H1 (cell line): ENCODE measurements at places on chromosomes 7 and 10.

- DNase-seq: no peak
These were observed 22.0 kb downstream of the UMAD1 start for GRCh38 chr7:7662527-7662926.

GRCh38 chr10:101895781-101896180 lies 52.2 kb upstream of the KCNIP2 start:
- DNase-seq: no peak

DNA sequence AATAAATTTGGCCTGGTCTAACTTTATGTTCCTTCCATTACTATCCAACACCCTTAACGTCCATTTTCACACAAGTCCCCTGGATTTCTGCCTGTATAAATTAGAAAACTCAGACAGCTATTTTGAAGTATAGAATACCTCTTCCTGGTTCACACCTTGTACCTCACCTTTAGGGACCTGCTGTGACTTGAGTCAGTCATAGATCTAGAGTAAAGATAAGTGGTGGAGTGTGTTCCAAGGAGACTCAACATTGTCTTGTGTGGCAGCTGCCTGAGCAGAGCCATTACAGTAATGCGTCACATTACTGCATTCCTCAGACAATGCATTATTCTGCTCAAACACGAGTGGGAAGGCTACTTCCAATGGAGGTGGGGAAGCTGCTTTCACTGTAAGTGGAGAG lies 513.9 kb downstream of the ADRA2A start:
- DNase-seq: no peak

DNA sequence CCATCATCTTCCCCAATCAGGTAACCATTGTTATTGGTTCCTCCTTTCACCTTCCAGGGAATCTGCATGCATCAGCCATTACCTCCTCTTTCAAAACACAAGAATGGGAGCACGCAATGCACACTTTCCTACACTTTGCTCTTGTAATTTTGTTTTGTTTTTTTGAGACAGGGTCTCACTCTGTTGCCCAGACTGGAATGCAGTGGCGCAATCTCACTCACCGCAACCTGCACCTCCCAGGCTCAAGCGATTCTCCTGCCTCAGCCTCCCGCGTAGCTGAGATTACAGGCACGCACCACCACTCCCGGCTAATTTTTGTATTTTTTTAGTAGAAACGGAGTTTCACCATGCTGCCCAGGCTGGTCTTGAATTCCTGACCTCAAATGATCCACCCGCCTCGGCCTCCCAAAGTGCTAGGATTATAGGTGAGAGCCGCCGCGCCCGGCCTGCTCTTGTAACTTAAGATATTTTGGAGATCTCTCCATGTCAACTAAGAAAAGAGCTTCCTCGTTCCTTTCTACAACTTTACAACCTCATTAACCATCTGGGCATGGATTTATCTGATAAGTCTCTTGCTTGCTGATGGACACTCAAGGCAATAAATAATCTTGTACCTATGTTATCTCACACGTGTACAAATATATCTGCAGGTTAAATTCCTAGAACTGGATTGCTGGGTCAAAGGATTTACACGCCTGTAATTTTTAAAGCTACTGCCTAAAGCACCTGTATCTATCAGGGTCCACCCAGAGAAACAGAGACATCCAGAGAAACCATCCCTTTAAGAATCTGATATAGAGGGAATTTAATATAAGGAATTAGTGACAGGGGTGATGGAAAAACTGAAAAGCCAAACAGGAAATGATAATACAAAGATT lies 4.2 kb downstream of the CYTH3 start:
- no peak for DNase-seq

GRCh38 chr7:108863227-108863848 lies 293.7 kb downstream of the DNAJB9 start:
- DNase-seq: no peak

DNA sequence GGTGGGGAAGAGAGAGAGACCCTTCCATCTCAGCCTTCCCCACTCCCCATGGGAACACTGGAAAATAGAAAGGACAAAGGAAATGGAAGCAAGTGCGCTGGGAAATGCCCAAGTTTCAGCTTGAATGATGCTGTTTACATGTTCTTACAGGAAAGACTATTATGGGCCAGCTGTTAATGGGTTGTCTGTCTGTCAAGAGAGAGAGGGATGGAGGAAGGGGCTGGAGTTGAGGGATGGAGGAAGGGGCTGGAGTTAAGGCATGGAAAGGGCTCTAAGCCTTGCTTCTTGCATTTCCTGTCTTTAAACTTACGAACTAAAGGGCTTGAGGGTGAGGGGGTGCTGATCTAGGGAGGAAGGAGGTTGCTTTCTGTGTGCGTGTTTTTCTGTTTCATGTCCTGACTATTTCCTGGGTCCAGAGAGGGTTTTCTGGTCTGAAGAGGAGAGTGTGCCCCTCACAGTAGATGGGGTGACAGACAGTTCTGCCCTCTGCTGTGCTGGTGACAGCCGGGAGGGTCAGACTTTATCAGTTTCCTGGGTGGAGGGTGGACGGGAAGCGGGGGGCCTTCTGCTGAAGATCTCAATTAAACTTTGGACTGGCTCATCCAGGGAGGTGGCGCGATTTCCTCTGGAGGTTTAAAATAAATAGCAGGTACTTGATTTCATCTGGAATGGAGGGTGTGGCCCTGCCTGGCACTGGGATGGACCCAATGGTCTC lies 30.5 kb downstream of the GRK5 start:
- DNase-seq: no peak

- DNase-seq: no peak
These were observed 6.8 kb upstream of the NAT16 start for GRCh38 chr7:101186844-101187428.

DNA sequence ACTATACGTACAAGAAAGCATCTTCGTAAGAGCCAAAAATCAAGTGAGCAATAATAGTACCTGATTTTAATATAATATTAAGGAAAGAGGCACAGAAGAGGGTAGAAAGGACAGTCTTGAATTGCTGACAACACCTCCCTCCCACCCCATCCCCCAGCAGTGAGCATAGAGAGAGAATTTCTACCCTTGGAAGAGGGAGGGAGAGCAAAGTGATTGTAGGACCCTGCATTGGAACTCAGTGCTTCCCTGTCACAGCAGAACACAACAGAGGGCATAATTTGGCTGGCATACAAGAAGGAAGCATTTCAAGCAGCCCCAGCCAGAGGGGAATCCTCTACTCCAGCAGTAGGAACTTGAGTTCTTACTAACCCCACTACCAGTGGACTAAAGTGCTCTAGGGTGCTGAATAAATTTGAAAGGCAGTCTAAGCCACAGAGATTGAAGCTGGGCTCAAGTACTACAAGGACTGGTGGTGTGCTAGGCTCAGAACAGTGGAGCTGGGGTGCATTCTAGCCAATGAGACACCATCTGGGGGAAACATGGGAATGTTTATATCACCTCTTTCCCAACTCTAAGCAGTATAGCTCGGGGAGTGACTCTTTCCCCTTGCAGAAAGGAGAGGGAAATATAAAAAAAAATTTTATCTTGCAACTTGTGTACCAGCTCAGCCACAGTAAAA lies 44.2 kb downstream of the PCLO start:
- no peak for DNase-seq

- DNase-seq: peak; percentile 75
These were observed 11.0 kb downstream of the RASGEF1A start for GRCh38 chr10:43255634-43256431.

GRCh38 chr7:105191331-105191730 lies 177.3 kb downstream of the KMT2E start:
- DNase-seq: no peak

- no peak for DNase-seq
These were observed 28.7 kb downstream of the WIPI2 start for GRCh38 chr7:5218564-5219360.

- no peak for DNase-seq
These were observed 111.9 kb downstream of the SVIL start for GRCh38 chr10:29522918-29523317.

DNA sequence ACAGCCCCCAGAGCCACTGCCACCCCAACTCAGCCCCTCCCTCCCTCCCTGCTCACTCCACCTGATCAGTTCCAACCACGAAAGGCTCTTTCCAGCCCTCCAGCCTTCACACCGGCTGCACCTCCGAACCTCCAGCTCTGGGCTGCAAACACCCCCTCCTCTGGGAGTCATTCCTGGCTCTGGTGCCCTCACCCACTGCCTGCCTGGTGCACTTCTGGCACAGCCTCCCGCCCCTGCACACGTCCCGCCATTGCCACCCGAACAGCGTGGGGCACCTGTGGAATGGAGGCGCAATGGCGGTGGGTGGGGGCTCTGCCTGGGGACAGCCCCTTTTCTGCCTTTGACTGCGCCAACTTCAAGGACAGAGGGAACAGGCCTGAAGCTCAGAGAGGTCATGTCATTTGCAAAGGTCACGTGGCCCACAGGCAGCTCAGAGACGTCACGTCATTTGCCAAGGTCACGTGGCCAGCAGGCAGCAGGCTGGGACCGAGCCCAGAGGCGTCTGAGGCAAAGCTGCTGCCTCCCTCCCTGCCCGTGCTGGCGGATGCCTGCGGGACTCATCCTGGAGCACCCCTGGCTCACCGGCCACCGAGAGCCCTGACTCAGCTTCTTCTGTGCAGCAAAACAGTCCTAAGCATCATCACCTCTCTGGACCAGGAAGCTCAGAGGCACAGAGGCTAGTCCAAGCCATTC lies 76.0 kb upstream of the DNAAF5 start:
- no peak for DNase-seq

GRCh38 chr7:6278749-6279310 lies 6.4 kb upstream of the CYTH3 start:
- DNase-seq: no peak

DNA sequence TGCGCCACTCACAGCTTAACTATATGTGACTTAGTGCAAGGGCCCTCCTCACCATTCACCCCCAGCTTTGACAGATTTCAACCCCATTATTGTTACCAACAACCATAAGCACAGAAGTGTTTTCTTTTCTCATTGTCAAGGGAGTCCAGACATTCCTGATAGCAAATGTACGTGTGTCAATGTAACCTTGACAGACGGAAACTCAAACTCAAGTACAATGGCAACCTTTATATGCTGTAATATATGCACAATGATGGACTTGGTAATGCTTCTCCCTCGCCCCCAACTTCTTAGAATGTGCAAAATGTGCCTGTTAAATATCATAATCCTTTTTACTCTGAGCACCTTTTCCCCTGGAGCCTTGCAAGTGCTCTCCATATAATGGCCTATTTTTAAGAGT lies 34.7 kb downstream of the CYCS start:
- DNase-seq: no peak

- no peak for DNase-seq
These were observed 71.7 kb downstream of the PPP1R17 start for GRCh38 chr7:31758755-31759154.

GRCh38 chr10:53765311-53765710 lies 992.7 kb upstream of the MBL2 start:
- no peak for DNase-seq

GRCh38 chr10:109105725-109106124 lies 817.6 kb downstream of the XPNPEP1 start:
- DNase-seq: no peak

DNA sequence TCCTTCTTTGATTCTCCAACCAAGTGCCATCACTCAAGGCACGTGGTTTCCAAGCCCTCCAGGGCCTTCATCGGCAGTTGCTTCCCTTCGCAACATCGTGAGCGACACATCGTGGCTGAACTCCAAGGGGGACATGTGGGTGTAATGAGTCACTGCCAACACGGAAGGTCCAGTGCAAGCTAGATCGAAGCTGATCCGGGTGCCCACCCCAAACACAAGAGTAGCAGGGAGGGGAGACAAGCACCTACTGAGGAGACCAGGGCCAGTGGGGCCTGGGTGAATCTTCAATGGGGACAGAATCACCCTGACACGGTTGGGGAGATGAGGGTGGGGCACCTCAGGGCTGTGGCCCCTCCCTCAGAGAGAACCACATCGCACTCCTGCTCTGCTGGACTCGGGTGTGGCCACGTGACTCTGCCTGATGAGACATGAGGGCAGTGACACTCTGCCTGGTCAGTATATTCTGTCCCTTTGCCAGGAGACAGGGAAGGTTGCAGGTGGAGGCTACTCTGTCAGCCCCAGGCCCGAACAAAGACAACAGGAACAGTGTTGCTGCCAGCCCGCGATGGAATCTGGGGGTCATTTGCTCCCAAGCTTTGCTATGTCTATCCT lies 36.8 kb upstream of the HSPA12A start:
- no peak for DNase-seq

DNA sequence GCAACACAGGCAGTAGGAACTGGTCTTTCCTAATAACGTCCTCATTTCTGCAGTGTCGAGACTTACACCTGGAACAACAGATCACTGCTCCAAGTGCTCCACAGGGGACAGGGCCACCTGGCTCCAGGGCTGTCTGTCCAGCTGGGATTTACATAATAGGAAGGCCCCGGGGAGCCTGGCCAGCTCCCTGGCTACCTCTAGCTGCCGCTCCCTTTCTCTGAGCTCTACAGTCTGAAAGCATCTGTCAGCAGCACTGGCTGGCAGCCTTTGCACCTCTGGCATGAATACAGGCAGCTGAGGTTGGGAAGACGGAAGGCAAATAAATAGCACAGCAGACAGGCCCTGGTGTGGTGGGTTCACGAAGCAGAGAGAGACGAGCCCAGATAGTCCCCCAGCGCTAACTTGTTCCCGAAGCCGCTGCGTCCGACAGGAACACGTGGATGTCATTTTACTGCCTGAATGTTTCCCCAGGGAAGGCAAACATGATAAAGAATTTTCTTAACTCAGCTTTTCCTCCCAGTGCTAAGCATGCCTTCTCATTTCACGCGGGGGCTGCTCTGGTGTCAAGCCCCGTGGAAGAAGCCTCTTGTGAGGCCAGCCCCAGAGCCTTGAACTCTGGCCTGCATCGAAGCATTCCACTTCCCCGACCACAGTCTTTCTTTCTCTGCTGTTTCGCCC lies 105.4 kb downstream of the ITIH5 start:
- no peak for DNase-seq
